COR-L47 (cell line): ENCODE measurements at places on chromosomes 13 and 19.

GRCh38 chr19:11169896-11170678, 14.5 kb upstream of the SPC24 start:
- DNase-seq, result no peak

- DNase-seq, result no peak
Observed at GRCh38 chr13:91767651-91768050, 369.2 kb downstream of the GPC5 start.

DNA sequence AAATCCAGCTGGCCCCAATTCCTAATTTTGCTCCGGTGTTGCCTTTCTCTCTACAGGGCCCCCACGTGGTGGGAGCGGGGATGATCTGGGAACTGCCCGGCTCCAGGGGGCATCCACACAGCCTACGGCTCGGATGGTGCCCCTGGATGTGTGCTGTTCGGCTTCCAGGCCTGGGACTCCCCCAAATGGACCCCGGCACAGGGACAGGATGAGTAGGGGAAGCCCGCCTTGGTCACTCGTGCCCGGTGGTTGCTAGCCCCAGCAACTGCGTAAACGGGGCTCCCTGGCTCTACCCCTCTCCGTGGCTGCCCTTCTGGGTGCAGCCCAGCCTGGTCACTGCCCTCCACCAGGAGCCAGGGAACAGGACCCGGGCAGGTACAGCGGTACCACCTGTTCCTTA, 111.5 kb downstream of the TEX26 start:
- DNase-seq, result no peak

- no peak for DNase-seq
Observed at GRCh38 chr19:39471756-39472536, 8.7 kb upstream of the TIMM50 start.

GRCh38 chr13:31213651-31214289, 14.0 kb downstream of the B3GLCT start:
- no peak for DNase-seq

- peak; percentile 76 for DNase-seq
Observed at GRCh38 chr13:33003458-33004019, 12.7 kb upstream of the KL start.

- no peak for DNase-seq
Observed at GRCh38 chr13:31913459-31913858, 118.1 kb upstream of the FRY start.

DNA sequence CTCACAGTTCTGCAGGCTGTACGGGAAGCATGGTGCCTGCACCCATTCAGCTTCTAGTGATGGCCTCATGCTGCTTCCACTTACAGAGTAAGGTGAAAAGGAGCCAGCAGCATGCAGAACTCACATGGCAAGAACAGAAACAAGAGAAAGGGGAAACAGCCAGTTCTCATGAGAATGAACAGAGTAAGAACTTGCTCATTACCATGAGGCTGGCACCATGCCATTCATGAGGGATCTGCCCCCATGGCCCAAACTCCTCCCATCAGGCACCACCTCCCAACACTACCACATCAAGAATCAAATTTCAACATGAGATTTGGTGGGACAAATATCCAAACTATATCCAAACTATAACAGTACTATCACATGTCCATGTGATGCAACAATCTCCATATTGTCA, 72.1 kb downstream of the KATNAL1 start:
- no peak for DNase-seq

DNA sequence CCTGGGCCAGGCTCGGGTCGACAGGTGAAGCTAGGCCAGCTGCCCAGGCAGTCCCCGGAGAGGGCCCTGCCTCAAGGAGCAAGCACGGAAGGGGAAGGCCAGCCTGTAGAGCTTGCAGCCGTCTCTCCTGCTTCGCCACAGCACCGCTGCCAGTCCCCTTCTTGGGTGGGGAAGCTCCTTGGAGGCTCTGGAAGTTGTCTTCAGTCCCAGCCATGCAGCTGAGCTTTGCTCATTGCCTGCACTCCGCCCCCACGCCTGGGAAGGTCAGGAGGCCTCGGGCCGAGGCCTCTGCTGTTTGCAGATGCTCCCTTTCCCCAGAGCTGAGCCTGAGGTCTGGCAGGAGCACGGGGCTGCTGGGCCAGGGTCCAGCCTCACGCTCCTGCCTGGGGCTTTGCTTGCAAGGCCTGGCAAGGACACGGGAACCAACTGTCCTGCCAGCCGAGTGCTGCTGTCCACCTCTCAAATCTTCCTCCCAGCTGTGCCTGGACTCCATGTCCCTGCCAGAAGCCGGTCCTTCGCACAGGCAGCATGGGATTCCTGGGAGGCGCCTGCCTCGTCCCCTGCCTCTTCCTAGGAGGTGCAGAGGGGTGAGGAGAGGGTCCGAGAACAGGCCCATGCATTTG, 13.3 kb downstream of the PLEKHF1 start:
- DNase-seq, result no peak

DNA sequence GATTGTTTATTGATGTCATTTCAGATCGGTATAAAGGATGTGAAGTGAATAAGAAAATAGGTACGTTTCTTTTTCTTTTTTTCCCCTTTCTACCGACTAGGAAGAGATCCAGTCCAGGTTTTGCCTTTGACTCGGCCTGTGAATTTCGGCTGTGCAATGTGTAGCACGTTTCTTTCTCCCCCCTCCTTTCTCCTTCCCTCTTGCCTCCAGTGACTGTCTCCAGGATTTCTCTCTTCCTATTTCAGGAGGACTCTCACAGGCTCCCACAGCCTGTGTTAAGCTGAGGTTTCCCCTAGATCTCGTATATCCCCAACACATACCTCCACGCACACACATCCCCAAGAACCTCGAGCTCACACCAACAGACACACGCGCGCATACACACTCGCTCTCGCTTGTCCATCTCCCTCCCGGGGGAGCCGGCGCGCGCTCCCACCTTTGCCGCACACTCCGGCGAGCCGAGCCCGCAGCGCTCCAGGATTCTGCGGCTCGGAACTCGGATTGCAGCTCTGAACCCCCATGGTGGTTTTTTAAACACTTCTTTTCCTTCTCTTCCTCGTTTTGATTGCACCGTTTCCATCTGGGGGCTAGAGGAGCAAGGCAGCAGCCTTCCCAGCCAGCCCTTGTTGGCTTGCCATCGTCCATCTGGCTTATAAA, at the start of gene GPC6:
GPC6 (plus strand) TSS at position 185 of the 657 bp plus-strand sequence.
- DNase-seq, result peak; percentile 79
